ENCODE measurements at places on chromosomes 7 and 10.

DNA sequence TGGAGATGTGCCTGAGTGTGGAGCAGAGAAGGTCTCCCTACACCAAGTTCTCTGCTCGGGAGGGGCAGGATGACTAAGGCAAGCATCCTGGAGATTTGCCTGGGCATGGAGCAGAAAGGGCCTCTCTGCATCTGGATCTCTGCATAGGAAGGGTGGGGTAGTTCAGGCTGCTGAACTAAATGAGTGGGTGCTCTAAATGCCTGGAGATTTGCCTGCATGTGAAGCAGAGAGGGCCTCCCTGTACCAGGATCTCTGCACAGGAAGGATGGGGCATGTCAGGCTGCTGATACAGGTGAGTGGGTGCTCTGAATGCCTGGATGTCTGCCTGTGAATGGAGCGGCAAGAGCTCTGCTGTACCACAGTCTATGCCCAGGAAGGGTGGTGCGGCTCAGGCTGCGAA, 680.7 kb downstream of the SUGCT start:
- no peak for DNase-seq

DNA sequence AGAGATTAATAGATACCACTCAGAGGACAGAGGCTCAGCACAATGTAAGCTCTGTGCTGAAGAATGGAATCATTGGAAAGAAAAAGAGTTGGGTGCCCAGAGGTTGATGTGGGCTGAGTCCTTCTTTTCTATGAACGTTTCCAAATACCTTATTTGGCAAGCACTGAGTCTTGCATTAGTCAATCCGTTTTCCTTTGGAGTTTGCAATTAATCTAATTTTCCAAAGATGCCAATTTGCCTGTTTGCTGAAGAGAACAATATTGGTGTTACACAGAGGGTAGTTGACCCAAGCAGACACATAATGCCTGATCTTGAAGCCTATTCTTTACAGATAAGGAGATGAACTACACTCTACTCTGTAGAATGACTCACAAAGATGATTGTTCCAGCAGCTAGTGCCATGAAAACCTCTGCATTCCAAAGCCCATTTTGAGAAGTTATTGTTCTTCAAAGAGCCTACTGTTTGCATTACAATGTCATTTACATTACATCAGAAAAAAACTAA, 55.4 kb upstream of the MET start:
- DNase-seq, result no peak

DNA sequence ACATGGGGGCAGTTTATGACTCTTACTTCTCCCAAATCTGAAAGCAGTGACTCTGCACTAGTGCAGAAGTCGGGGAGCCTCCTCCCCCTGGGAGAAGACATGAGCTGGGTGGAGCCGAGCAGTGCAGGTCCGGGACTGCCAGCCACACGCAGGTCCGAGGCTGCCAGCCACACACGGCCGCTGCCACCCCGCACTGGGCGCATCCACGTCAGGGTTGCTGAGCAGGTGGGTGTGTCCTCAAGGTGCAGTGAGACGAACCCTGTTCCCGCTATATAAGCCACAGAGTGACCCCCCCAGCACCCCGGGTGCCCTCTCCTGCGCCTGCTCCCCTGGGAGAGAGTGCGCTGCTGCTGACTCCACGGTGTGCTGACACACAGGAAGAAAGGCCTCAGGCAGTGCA, 430.2 kb downstream of the PTPRN2 start:
- no peak for DNase-seq

DNA sequence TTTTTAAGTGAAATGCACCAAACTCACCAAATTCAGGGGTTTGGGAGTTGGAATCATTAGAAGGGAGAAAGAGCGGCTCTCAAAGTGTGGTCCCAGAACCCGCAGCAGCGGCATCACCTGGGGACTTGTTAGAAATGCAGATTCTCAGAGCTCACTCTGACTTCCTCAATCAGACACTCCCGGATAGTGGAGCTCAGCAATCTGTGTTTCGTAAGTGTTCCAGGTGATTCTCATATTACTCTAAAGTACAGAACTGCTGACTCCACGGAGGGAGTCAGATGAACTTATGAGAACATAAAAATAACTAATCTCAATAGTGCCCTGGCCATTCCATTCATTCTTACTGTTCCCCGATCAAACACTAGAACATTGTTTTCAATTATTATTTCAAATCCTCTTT, 358.7 kb upstream of the MYO3A start:
- DNase-seq, result no peak

- DNase-seq, result no peak
Measured at GRCh38 chr7:73427902-73428787, 5.4 kb upstream of the FZD9 start.

- no peak for DNase-seq
Measured at GRCh38 chr10:35417795-35418194, 81.5 kb downstream of the CCNY start.

GRCh38 chr7:139362981-139363380, 3.3 kb downstream of the LUC7L2 start:
- no peak for DNase-seq

- no peak for DNase-seq
Measured at GRCh38 chr7:26375726-26376174, 84.1 kb downstream of the SNX10 start.

- DNase-seq, result no peak
Measured at GRCh38 chr10:55367555-55367954, 566.5 kb upstream of the PCDH15 start.

DNA sequence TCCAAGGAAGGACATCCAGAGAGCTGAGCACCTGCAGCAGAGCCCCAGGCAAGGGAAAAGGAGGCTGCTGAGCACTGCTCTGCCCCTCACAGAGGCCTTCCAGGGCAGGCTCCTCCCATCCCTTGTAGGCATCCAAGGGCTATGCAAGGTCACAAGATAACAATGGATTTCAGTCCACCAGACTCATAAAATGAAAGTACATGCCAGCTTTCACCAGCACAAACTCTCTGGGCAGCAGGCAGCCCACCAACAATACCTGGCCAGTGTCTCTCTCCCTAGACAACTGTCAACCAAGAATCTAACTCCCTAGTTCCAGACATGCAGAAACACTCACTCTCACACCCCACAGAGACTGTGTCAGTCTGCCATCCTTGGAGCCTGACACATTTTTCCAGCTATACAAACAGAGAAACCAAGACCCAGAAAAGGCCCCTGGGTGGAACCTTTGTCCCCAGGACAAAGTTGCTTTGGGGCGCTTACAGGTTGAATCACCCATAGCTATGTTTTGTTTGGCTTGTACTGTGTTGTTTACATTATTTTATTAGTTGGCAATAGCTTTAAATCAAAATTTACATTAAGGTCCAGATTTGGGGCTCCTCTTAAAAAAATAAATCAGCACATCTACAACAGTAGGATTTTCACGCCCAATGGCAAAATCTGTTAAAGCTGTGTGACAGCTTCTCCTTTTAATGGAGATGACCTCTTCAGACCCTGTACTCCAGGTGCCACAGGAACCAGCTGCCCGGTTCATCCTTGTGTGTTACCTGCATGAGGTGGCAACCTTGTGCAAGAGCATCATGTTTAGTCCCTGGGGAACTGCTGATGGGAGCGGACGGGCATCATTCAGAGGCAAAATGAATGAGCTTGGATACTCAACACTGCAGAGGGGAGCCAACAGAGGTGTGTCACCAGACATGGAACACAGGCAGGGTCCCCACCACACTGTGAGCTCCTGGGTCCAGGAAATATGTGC, 5.2 kb downstream of the GRID1 start:
- no peak for DNase-seq

- DNase-seq, result no peak
Measured at GRCh38 chr10:89159761-89160160, 47.4 kb downstream of the CH25H start.

GRCh38 chr7:36261019-36261754, 108.1 kb downstream of the EEPD1 start:
- DNase-seq, result no peak

DNA sequence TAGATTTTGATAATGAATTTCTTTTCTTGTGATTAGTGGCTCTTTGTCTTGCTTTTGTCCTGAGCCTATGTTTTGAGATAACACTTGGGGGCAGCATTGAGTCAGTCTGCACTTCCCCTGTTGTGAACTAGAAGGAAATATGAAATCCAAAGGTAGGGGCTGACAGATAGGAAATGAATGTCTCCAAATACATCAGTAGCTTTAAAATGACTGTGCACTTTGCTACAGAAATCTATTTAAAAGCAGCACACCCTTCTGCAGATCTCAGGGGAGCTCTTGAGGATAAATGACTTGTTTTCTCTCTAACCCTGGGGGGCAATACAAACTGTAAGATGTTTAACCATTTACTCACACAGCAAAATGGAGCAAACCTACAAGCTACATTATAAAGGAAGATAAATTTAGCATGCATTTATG, 176.0 kb upstream of the MYO3A start:
- DNase-seq, result no peak

DNA sequence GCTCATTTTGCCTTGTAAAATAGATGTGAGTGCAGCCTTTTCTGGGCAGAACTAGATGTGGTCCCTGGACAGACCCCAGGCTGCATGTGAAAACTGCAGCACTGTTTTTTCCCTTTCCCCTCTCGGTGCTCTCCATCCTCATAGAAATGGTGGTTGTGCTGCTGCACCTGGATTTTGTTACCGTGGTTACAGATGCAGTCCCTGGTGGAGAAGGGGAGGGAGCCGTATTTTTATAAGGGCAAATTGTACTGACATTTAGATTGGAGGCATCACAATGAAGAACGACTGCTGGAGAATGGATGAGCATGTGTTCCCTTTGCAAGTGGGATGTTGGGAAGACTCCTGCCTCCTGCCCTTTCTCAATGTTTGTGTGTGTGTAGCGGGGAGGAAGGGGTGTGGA, 469.9 kb downstream of the CCSER2 start:
- DNase-seq, result no peak

- no peak for DNase-seq
Measured at GRCh38 chr10:10332786-10333185, 684.9 kb upstream of the CELF2 start.

DNA sequence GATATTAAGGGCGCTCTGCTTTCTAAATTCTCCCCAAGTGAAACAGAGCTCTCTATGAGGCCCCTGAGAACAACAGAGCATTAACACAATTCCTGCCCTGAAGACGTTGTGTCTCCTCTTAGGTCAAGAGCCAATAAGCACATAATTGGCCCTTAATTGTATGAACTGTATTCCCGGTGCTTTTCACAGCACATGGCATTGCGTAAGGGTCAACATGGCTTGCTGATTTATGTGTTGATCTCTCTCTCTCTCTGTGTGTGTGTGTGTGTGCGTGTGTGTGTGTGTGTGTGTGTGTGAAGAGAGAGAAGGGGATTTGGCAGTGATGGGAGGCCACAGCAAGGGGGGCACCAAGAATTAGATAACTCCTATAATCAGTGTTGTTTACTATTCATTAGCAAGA, 40.5 kb downstream of the LYZL1 start:
- DNase-seq, result no peak

- DNase-seq, result no peak
Measured at GRCh38 chr10:59995862-59996261, 89.5 kb upstream of the CCDC6 start.

DNA sequence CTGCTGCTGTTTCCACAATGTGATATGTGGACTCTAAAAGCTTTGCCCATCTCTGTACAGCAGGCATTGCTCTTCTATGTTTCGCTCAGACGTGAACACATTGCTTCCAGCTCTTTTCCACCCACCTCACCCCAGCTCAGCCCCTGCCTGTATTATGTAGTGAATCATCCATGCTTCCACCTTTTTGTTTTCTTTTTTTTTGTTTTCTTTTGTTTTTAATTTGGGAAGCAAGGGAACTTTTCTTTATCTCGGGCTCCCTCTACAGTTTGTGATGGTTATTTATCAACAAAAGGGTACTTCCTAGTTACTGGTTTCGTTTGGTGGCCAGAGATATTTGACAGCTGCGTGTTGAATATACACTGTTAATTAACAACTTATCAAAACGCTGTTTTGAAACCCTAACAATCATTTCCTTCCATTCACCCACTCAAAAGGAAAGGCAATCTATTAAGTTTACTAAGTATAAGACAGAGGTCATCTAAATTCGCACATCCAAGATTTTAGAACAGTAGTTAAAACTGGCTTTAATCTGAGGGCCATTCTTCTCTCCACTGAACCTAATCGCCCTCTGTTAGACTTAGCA, 127.9 kb upstream of the STK17A start:
- DNase-seq, result no peak

DNA sequence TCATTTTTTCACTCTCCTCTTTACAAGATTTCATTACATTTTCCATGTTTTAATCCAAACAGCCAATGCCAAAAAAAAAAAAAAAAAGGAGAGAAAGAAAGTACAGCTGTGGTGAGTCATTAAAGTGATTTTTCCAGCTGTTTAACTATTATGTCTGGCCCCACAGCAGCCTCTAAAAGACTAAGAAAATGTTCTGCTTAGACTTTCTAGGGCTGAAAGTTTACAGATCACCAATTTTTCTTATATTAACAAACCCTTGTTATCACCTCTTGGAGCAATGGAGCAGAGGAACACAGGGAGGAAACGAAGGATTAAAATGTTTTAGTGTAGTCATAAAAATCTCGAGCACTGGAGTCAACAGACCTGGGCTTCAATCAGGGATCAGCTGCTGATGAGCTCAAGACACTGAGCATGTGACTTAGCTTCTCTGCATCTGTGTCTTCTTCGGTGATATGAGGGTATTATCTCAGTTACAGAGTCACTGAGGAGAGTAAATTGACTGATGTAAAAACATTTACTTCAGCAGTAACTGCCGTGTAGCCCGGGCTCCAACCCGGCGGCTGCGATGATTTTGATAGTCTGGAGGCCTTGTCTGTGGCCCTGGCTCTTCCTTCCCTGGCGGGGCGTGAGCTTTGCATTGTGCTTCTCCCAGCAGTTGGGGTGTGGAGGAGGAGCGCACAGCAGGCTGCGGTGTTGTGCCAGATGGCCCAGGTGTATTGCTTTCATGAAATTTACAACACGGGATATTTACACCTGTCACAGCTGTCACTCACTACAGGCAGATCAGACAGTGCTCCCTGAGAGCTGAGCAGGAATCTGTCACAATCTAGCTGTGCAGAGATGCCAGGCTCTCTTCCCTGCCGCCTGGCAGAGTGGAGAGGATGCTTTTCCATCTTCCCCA, 298.3 kb upstream of the FZD8 start:
- DNase-seq, result no peak

GRCh38 chr7:45563401-45563800, 10.8 kb upstream of the ADCY1 start:
- no peak for DNase-seq

DNA sequence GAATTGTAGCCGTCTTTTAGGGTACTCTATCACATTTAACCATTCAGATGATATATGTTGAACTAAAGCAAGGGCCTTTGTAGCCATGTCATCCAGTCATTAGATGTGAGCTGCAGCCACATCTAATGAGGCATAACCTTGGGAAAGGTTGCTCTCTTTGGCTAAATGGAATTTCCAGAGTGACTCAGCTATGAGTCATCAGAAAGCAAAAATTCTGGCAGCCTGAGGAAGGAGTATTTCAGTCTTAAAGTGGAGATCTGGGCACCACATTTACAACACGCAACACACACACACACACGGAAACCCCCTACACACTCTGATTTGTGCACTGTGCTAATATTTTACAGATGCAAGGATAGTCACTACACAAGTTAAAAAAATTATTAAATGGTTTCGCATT, 176.9 kb upstream of the ZWINT start:
- no peak for DNase-seq

GRCh38 chr7:95525503-95525902, 39.8 kb downstream of the ASB4 start:
- no peak for DNase-seq

- DNase-seq, result no peak
Measured at GRCh38 chr10:29630205-29631048, 4.3 kb downstream of the SVIL start.
